Choroid plexus epithelial cell (primary cell): ENCODE measurements at places on chromosomes 11 and 22.

DNA sequence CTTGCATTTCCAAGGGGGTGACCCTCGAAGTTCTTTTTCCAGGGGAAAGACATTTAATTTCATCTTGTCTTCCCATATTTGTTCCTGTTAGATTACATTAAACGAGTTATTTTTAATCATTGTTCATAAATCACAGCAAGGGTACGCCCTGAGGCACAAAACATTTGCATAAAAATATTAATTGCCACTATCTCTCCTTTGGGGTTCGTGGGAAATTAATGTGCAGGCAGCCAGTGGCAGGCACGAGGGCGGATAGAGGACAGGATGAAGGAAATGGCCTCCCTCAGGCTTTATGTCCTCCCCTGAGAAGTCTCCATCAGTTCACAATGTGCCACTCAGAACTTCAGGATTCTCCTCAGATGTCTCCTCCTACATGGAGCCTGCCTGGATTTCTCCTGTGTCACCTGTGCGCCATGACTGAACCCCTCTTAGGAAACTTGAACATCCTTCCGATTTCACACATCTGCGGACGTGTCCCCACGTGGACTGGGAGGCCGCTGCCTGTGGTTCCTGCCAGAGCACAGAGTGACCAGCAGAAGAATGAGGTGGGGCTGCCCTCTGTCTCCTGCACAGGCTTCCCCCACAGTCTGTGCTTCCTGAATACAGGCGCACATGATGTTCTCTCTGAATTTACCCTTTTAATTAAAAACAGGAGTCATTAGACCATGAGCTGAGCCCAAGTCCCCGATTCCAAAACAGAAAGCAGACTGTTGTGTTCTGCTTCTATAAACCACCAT lies 1085.9 kb downstream of the TBC1D22A start:
- no peak for DNase-seq

- DNase-seq: no peak
Measured at GRCh38 chr22:38491707-38492348, 14.3 kb downstream of the DDX17 start.

DNA sequence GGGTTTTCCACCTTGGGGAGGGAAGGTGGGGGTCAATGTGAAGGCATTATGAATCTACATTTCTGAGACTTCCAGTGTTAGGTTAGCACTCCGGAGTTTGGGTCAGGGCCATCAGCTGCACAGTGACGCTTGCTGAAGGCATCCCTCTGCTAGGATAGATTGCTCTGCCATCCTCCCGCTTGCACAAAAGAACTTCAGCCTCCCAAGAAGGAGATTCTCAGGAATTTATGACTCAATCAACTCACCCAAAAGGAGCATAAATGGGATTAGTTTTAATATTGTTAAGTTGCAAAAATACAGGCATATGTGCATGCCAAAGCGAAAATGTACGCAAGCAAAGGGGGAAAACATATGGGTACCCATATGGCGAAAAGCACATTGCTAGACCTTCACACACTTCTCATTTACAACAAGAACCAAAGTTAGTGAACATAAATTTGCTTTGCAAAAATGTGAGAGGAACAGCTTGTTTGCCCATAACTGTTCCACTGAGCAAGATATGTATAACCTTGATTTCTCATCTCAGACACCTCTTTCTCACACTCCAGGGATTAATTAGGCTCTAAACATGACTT lies 1013.0 kb downstream of the OPCML start:
- no peak for DNase-seq

- DNase-seq: no peak
Measured at GRCh38 chr11:108160970-108161566, 39.7 kb downstream of the ACAT1 start.

DNA sequence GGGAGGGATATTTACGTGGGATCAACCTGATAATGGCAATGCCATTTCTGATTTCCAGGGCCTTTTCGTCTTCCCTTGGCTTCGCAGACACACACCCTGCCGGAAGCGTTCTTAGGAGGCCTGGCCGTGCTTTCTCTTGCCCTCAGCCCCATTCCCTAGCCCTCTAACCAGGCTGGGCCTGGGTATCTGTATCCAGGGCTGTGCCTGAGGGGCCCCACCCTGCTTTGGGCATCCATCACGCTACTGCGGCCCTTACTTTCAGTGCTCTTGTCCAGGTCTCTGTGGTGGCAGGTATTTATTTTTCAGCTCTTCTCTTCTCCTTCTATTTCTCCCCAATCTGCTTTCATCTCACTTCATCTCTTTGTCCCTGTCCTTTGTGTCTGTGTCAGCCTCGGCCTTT lies 105.0 kb downstream of the ZBTB16 start:
- no peak for DNase-seq

GRCh38 chr11:73361953-73362776 lies 14.0 kb upstream of the RELT start:
- DNase-seq: no peak

- no peak for DNase-seq
Measured at GRCh38 chr11:61489833-61490721, 18.5 kb upstream of the LRRC10B start.

DNA sequence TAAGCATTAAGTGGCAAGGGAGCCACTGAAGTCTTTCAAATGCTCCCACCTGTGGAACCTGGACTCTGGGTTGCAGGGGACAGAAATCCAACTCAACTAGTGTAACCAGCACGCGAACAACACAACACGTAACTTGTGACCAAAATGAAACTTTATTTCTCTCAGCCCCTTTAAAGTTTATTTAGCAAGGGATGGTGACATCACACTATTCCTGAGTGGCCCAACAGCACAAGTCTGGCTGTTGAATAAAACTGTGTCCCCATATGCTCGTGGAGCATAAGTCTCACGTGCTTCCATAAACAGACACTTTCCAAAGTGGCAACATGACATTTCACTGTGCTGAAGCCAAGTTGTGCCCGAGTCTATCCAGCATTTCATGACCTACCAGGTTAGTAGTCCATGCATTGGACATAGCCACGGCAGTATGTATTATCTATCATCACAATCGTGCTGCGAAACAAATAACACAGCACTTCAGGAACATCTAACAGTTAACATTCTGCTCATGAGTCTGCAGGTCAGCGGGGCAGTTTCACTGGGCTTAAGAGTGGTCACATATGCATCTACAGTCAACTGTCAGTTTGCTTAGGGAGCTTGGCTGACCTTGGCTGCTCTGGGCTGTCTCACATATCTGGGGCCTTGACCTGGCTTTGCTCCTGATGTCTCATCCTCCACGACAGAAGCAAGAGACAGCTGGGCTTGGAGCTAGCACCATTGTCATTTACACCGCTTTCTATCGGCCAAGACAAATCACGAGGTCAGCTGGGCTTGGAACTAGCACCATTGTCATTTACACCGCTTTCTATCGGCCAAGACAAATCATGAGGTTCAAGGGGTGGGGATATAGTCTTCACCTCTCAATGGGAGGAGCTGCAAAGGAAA lies 35.0 kb upstream of the LMO2 start:
- no peak for DNase-seq

GRCh38 chr11:114587398-114587953 lies 8.1 kb downstream of the NXPE4 start:
- DNase-seq: no peak

DNA sequence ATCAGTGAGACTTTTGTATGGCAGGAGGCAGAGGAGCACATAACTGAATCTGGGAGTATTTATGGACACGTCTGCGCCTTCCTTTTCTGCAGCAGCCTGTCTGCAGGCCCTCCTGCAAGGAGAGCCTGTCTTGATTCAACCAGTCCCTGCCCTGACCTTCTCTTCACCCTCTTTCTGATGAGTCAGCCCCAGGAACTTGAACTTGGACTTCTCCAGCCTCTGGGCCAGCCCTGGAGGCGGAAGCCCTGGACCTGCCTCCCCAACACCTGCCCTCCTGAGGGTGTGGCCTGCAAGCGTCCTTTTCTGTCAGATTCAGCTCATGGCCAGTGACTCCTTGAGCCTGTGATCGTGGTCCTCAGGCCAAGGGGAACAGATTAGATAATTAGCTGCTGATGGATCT lies 20.0 kb downstream of the DAGLA start:
- DNase-seq: peak; percentile 76

GRCh38 chr11:112625814-112626213 lies 335.4 kb upstream of the NCAM1 start:
- DNase-seq: no peak

DNA sequence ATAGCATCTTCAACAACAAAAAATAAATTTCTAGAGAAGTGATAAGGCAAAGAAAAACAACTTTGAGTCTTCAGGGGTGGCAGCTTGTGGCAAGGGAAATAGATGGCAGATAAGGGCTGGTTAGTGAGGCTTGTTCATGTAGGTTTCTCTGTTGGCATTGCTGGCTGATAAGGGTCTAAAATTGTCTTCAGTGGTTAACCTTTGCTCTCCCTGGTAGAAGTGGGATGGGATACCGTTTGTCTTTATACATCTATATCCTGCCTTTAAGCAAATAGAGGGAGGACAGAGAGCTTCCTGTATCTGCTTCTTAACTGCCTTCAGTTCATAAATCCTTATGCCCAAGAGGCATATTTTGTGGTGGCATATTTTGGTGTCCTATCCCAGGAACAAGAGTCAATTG lies 57.1 kb downstream of the TRAF6 start:
- no peak for DNase-seq

DNA sequence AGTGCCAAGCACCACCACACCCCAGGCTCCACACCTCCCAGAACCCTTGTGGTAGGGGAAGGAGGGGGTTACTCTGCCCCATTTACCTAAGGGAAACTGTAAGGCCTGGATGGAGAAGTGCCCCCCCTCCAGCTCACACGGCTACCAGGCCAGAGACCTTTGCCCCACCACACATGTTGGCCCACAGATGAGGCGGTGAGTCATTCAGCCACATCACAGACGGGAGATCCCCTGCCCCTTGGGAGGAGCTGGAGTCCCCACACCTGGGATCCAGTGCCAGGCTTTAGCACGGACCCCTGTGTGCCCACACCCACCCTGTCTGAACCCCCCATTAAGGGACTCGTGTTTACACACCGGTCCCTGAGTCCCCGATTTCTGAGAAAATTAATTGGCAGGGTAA lies 24.9 kb downstream of the CDKN1C start:
- DNase-seq: peak; percentile 68

GRCh38 chr11:130066338-130066737 lies 3.4 kb upstream of the APLP2 start:
- no peak for DNase-seq

GRCh38 chr11:18394275-18394927 lies at the start of gene LDHA:
Gene LDHA (plus strand): TSS chr11:18394563. CDS start chr11:18396843, 2,280 bp downstream.
- DNase-seq: peak; percentile 98

DNA sequence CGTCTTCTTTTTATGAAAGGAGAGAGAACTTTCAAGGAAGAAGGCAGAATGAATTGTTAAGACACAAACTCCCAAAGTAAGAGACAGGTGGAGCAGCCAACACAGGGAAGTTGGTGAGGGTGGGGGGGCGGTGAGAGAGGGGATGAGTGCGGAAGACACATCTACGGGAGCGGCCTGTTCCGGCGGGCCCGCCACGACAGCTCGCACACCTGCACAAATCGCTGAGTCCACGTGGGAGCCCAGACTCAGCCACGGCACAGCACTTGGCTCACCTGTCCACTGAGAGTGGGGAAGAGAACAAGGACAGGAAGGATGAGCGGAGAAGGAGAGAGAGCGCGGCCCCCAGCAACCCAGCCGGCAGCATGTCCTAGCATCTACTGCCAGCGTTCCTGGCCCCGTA lies 331.1 kb downstream of the CADM1 start:
- DNase-seq: no peak

- DNase-seq: no peak
Measured at GRCh38 chr11:95562196-95562921, 227.2 kb downstream of the FAM76B start.

- DNase-seq: no peak
Measured at GRCh38 chr11:115927823-115928329, 423.7 kb upstream of the CADM1 start.

GRCh38 chr22:44807232-44807631 lies 54.9 kb downstream of the ARHGAP8 start:
- DNase-seq: no peak

GRCh38 chr22:44046485-44047141 lies 22.5 kb downstream of the PARVB start:
- DNase-seq: no peak

DNA sequence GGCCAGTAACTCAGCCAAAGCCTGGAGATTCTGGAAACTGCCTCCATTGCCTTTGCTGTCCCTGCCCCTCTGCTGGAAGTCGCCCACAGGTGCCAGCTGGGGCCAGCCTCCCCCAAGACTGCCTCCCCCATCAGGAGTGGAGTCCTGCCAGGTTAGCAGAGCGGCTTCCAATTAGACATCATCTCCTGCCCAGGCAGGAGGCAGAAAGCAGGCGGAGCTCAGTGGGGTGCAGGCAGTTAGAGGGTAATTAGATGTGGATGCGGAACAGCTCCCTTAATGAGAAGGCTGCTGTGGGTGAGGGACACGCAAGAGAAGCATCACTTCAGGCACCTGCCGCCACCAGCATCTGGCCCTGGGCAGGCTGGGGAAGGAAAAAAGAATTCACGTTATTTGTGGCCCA lies 90.9 kb upstream of the TP53I11 start:
- DNase-seq: no peak

- DNase-seq: no peak
Measured at GRCh38 chr22:31618057-31618456, 44.0 kb downstream of the PISD start.

DNA sequence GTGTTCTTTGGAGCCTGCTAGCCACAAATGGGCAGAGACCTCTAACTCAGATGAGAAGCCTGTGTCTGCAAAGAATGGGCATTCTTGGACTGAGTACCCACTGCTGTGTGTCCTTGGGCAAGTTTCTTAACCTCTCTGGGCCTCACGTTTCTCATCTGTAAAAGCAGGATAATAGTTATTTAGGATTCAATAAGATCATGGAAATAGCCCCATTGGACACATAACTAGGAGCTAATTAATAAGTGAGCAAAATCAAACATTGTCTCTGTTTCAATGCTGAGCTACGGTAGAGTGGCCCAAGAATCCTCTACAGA lies 61.2 kb upstream of the WNT7B start:
- DNase-seq: no peak

DNA sequence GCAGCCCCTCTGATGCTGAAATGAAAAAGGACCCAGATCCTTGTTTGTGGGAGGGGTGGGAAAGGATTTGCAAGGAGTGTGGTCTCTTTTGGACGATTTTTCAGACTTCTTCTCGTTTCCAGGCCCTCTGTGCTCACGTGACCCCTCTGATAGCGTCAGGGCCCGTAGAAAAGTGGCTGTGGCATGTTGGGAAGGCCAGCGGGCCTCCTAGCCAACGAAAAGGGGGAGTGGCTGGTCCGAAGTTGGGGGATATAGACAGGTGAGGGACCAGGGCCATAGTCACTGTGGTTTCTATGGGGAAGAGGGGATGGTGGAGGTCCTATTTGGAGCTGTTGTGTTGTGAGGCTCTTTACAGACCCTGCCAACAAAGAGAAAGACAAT lies 6.6 kb downstream of the PARVB start:
- no peak for DNase-seq

DNA sequence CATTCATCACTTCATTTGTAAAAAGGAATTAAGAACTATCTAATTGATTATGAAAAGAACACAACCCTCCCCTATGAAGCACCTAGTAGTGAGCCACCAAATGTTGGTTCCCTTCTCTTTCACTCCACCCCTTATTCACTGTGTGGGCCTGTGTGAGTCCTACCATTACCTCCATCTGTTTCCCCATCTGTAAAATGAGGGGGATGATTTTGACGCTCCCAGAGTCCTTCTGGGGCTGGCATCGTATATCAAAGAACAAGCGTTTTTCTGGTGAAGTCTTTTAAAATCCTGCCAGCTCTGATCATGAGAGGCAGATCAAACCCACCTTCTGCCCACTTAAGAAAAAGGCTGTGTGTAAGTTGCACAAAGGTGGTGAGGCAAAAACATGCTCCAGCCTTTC lies 96.6 kb upstream of the SEZ6L start:
- DNase-seq: no peak
